ENCODE measurements at places on chromosomes 5 and 9.
A peak's percentile ranks its signal among the peaks of the same experiment; 100 is the strongest.

DNA sequence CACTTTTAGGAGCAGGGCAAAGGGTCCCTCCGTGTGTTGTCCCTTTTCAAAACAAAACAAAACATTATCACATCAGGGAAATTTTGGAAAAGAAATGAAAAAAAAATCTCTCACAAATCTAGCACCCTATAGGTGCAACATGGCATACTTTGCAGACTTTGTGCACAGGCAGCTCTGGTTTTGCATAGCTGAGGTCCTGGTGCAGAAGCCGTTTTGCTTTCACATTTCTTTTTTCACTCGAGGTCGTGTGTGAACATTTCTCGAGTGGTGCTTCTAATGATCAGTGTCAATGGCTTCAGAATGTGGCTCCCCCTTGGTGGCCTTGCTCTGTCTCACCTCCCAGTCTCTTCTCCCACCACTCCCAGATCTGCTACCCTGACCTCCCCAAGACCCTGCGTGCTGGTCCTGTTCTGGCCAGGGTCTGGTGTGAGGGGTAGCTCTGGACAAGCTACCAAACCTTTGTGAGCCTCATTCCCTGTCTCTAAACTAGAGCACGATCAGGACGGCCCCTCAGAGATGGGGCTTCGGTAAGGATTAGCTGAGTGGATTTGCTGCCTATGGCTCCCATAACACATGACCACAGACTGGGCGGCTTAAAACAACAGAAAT lies 258.0 kb downstream of the NSG2 start:
- DNase-seq = no peak

- DNase-seq = no peak
Measured at GRCh38 chr9:16367605-16368231, 502.8 kb downstream of the BNC2 start.

DNA sequence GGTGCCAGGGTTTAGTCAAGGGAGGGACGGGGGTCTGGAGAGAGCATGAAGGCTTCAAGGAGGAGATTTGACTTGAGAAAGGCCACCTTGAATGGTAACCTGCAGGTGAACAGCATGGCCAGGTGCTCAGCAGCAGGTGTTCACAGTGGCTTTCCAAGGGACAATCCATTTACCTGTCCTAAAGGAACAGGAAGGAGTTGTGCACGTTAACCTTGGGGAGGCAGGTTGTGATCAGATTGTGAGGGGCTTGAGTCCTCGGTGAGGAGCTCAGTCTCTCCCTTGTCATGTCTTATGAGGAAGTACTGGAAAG lies 120.1 kb upstream of the ERCC6L2 start:
- no peak for DNase-seq

- peak; percentile 30 for DNase-seq
Measured at GRCh38 chr9:101977614-101978210, 239.3 kb upstream of the GRIN3A start.

- peak; percentile 63 for DNase-seq
Measured at GRCh38 chr9:131762356-131762932, 22.6 kb upstream of the RAPGEF1 start.

DNA sequence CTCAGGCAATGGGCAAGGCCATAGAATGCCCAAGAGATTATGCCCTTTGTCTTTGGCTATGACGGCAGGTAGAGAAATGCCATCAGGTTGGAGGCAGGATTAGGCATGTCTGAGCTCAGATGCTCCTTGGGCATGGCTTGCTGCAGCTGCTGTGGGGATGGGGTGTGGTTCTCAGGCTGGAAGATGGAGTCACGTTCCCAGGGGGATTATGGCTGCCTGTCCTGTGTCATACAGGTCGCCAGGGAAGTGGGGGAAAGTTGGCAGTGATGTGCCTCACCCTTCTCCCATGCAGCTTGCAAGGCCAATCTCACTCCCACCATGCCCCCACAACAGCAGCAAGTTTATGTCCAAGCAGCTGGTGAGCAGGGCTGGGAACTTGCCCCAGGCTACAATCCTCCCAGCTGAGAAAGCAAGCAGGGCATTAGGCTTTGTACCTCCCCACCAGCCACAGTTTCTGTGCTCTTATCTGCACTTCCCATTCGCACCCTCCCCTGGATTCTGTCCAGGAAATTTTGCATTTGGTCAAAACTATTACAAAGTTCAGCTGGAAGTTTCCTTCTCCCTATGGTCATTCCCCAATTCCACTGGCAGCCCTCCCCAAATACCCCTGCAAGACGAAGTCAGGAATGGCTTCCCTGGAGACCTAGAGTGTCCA lies 1788.0 kb upstream of the NUDT12 start:
- DNase-seq = no peak

DNA sequence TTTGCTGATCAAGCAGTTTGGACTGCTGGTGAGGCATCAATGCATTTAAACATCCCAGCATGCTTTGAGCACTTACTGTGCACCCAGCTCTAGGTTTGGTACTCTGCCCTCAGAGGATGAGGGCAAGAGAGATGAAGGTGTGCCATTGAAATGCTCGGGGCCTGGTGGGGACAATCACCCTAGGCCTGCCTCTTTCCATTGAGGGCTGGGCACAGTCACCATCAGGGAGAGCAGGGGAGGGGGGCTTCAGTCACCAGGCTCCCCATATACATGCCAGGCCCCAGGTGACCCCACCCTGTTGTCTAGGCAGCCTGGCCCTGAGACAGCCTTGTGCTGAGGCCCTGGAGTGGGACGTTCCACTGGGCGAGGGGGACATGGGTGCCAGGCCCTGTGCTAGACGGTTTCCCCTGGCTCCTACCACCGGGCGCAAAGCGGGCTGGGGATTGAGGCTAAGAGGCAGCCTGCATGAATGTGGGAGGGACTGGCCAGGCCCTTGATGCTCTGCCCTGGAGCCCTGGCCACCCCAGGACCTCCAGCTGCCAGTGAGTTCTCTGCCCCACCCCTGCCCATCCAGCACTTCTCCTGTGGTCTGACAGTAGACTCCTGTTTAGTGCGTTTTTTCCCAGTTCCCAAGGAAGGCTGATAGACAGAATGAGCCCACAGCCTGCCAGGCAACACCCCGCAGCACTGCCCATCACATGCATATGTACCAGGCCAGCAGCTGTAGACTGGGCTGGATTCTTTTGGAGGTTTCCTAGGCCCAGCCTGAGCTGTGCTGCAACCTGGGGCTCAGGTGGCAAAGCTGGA lies 18.9 kb downstream of the TCF7 start:
- DNase-seq = no peak

DNA sequence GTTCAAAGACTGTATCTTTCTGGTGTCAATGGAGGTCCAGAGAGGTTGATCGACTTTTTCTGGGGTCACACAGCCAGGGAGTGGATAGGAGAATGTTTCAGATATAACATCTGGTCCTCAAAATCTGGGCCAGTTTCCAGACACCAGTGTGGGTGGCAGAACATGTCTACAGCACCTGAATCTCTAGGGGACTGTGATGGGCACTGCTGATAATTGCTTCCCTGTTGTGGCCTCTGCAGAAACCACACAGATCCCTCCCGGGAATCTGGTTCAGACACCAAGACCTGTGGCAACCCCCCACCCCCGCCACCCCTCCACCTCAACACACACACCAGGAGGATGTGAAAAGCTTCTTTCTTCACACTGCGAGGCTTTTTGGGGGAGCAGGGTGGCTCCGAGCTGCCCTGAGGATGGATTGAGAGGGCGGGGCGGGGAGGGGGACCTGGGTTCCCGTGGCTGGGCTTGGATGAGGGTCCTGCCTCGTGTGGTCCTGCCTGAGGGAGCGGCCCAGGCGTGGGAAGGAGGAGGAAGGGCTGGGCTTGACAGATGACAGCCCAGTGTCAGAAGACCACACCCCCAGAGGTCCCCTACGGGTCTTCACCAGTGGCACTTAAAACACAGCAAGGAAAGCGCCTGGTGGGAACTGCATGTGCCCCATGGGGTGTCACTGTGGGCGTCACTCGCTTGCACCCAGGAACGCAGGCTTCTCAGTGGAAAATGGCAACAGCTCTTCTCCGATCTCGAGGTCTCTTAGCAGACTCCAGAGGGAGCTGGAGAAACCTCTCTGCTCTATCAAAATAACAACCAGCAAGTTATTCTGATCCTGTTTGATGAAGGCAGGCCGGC lies 55.2 kb downstream of the TRIP13 start:
- no peak for DNase-seq

- DNase-seq = no peak
Measured at GRCh38 chr5:57878301-57878722, 395.7 kb upstream of the ACTBL2 start.

DNA sequence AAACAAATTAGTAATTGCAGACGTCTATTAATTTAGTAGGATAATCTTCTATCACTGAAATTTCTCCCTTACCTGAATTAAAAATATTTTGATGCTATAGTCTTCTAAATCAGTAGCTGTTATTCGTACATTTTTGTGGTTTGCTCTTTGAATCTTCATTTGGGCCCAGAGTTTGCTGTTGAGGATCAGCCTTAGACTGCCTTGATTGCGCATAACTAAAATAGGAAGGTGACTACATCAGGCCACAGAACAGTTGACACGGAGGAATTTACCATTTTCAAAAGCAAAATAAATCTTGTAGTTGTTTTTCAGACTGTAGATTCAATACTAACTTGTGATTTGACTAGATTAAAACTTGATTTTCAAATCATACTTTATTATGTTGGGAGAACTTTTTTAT lies 11.8 kb upstream of the NADK2 start:
- no peak for DNase-seq

- no peak for DNase-seq
Measured at GRCh38 chr5:10588109-10588775, 24.4 kb downstream of the ANKRD33B start.

DNA sequence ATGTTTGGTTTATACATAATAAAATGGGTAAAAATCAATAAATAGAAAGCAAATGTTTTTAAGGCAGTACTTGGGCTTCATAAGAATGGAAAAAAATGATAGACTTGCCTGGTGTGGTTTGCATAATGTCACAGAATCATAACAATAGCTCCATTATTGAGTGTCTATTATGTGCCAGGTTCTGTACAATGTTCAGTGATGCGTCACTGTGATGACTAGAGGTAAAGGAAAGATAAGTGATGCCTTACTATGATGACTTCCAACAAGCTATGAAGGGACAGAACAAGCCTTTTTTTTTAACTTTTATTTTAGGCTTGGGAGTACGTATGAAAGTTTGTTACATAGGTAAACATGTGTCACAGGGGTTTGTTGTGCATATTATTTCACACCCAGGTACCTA lies 128.8 kb downstream of the TMC1 start:
- no peak for DNase-seq

GRCh38 chr9:106859957-106860720 lies 2.8 kb upstream of the ZNF462 start:
- DNase-seq = no peak

GRCh38 chr5:157730900-157731271 lies 334 bp upstream of the THG1L start:
- no peak for DNase-seq

DNA sequence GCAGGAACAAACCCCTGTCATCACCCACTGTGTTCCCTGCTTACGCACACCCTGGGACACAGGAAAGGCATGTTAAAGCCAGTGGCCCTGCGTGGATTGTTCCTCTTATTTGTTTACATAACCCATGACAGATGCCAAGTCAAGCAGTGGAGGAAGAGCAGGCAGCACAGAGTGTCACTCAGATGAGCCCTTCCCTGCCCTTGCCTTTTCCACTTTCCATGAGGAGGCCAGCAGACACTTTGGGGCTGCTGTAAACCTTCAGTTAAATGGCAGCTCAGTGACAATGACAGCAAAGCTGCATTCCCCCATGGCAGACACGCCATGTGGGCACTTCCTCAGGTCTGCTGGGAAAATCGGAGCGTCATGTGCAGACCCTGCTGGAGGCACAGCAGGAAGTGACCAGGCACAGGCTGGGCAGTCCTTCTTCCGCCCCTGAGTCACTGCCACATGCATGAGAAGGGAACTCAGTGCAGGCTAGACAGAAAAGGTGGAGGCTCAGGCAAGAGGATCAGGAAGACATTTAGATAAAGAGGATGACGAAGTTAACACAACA lies 216.8 kb upstream of the PIK3R1 start:
- DNase-seq = no peak

DNA sequence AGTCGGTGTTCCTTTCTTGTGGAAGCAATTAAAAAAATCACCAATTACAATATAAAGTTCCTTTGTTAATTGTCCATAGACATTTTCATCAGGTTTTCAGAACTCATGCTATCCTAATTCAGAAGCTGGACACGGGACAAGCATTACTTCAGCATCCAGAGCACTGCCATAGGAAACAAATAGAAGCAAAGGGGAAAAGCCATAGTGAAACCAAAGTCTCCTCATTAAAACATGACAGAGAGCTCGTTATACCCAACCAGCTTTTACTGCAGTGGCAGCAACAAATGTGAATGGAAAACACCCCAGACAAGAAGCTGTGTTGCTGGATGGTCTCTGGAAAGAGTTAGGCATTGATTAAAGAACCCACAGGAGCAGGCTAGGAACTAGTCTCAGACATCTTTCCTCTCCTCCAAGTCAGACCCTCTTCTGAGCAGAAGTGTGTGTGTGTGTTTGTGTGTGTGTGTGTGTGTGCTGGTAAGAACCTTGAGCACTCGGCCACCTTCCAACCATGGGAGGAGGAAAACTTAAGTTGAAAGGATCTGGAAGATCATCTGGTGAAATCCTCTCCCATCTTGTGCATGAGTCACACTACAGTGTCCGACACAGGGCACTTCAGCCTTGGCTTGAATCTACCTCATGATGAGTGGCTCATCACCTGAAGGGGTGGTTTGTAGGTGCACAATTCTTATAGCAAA lies 162.6 kb upstream of the ADAMTS16 start:
- DNase-seq = no peak

- DNase-seq = no peak
Measured at GRCh38 chr9:3576328-3576727, 50.5 kb upstream of the RFX3 start.

DNA sequence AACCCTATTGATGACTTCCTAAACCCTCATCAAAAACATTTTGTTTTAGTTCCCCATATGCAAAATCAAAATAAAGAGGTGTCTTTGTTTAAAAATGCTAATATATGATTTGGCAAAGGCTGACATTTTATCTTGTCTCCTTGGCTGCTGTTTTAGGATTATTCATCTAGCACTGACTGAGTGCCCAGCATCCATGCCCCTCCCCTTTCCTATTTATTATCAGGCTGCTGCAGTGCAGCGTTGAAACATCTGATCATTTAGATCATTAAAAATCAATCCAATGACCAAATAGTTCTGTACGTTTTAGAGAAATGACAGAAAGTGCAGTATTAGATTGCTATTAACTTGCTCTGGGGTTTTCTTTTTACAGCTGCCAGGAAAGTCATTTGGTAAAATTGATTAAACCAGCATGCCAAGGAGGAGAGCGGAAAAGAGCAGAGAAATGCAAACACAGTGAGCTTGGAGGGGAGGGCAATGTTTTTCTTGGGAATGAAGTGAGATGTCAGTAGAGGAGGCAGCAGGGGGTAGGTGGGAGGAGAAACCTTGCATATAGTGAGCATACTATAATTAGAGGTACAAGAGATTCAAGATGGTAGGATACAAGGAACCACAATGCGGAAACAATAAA lies 286.3 kb downstream of the PDE4D start:
- no peak for DNase-seq

Data from hematopoietic multipotent progenitor cell treated with erythropoietin and hydrocortisone succinate and interleukin-3 and kit ligand, for 17 days (in vitro differentiated cells).